Smooth muscle cell of the coronary artery (primary cell): ENCODE measurements at places on chromosomes 6 and 20. TPM values are rescaled to one million over a fixed set of nuclear protein-coding genes. Genes with fewer than 3 reads are reported as not detected.

SLC22A2 gene
- 0.15 TPM in 1 of 2 replicates, not detected in the other for total RNA-seq

OLIG3 gene
- total RNA-seq: not detected in 2 replicates

MEP1A gene
- not detected in 2 replicates for total RNA-seq

BHLHE23 gene
- not detected in 2 replicates for total RNA-seq

LIN28B gene
- not detected in 2 replicates for total RNA-seq

EPPIN gene
- total RNA-seq: not detected in 2 replicates

SCRT2 gene
- total RNA-seq: not detected in 2 replicates

MRPS10 gene
- total RNA-seq: 17.9 and 39.0 TPM in 2 replicates

SLC22A16 gene
- total RNA-seq: not detected in 2 replicates

CLPSL2 gene
- total RNA-seq: not detected in 2 replicates

SPATA2 gene
- 0.59 and 0.98 TPM in 2 replicates for total RNA-seq

PRDM1 gene
- 0.15 and 2.2 TPM in 2 replicates for total RNA-seq

PI3 gene
- not detected in 2 replicates for total RNA-seq

MOG gene
- total RNA-seq: not detected in 2 replicates

KIAA0408 gene
- 0.15 and 0.23 TPM in 2 replicates for total RNA-seq

ESR1 gene
- 0.83 and 4.6 TPM in 2 replicates for total RNA-seq

ELOVL2 gene
- total RNA-seq: 0.12 TPM in 1 of 2 replicates, not detected in the other

CCN5 gene
- 1.5 and 533 TPM in 2 replicates for total RNA-seq

TAAR6 gene
- not detected in 2 replicates for total RNA-seq

BEND6 gene
- total RNA-seq: 5.6 and 6.1 TPM in 2 replicates

RIPOR2 gene
- total RNA-seq: 0.23 TPM in 1 of 2 replicates, not detected in the other

AURKA gene
- total RNA-seq: 1.9 and 11.0 TPM in 2 replicates

TAGAP gene
- not detected in 2 replicates for total RNA-seq

TOX2 gene
- total RNA-seq: 0.12 and 2.0 TPM in 2 replicates

SLC26A8 gene
- total RNA-seq: under 0.01 TPM in 1 of 2 replicates, not detected in the other

SLC9A8 gene
- total RNA-seq: 4.1 and 9.5 TPM in 2 replicates

ADGRF4 gene
- not detected in 2 replicates for total RNA-seq

SPDEF gene
- total RNA-seq: not detected in 2 replicates

PSMB8 gene
- 44.2 and 72.4 TPM in 2 replicates for total RNA-seq

MRPL18 gene
- 48.6 and 79.1 TPM in 2 replicates for total RNA-seq

RBM24 gene
- total RNA-seq: 0.23 and 12.9 TPM in 2 replicates

MARCKS gene
- 13.7 and 128 TPM in 2 replicates for total RNA-seq

HLA-DMB gene
- total RNA-seq: 0.08 and 0.12 TPM in 2 replicates

ERVFRD-1 gene
- total RNA-seq: not detected in 2 replicates
